EH (cell line): ENCODE measurements at places on chromosomes 4 and X.

DNA sequence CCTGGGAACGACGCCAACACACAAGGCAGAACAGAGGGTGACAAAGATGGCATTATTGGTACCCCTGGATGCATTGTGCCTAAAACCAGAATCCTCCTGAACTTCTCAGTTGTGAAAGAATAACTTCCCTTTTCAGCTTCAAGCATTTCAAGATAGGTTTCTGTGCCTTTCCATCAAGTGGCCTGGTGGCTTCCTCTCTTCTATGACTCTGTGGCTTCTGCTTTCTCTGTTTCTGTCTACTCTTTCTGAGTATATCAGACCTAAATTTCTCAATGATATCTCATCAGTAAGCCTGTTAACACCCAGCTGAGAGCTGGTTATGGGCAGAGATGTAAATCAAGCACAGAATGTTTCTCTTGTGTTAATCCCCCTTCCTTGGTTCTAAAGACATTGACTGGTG lies 21.4 kb upstream of the FAM9B start:
- no peak for DNase-seq

GRCh38 chrX:14409341-14409740 lies 120.0 kb upstream of the GLRA2 start:
- peak; percentile 75 for DNase-seq

- DNase-seq: no peak
These were observed 7.5 kb upstream of the RNF4 start for GRCh38 chr4:2461246-2461960.

GRCh38 chr4:184473499-184474262 lies 669 bp downstream of the IRF2 start:
- peak; percentile 58 for DNase-seq

- no peak for DNase-seq
These were observed 218.9 kb downstream of the OR13H1 start for GRCh38 chrX:131762802-131763234.
